Amygdala (tissue), 56 donors: ENCODE measurements at places on chromosomes 3 and 15.

GRCh38 chr15:70795311-70795665 lies 31.9 kb upstream of the UACA start:
- no peak for DNase-seq

DNA sequence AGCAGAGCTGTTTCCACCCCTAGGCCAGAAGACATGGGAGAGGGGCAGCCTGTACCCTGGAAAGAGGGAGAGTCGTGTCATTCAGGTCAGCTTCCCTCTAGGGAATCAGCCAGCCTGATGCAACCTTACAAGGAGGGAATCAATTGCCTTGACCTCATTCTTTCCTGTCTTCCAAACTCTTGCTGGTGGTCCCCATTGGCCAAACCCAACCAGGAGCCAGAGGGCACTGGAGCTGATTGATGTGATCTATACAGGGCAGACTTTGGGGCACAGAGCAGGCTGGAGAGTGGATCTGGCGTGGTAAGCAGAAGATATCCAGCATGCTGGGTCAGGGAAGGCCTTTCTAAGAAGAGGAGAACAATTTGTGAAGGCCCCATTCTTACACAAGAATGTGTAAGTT lies 19.1 kb upstream of the MAGEF1 start:
- no peak for DNase-seq

- no peak for DNase-seq
Observed at GRCh38 chr3:111128884-111129283, 57.3 kb downstream of the NECTIN3 start.

GRCh38 chr3:193744048-193744821 lies 151.2 kb downstream of the OPA1 start:
- no peak for DNase-seq

DNA sequence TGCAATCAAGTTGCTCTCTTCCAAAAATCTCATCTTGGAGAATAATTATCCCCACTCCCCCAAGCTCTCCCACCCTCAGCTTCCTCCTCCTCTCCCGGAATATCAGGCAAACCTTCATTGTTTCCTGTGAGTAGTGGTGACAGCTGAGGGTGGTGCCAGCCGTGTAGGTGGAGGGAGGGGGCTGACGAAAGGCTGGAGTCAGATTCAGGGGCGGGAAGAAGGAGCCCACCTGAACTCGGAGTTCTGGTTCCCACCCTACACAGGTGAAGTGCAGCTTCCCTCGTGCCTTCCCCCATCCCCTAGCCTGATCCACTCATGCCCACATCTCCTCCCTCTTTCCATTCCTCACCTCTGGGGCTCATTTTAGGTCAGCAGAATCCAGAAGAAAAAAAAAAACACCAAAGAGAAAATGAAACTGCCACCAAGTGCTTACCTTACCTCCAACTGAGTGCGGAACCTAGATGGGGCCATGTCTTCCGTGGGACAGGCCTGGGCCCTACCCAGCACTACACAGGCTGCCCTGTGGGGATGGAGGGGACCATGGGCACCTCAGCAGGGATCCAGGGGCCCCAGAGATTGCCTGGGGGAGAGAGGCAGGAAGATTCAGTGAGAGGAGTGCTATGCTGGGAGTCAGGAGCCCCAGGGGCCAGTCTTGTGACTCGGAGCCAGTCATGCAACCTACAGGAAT lies 81.3 kb downstream of the ADCY5 start:
- DNase-seq = no peak

DNA sequence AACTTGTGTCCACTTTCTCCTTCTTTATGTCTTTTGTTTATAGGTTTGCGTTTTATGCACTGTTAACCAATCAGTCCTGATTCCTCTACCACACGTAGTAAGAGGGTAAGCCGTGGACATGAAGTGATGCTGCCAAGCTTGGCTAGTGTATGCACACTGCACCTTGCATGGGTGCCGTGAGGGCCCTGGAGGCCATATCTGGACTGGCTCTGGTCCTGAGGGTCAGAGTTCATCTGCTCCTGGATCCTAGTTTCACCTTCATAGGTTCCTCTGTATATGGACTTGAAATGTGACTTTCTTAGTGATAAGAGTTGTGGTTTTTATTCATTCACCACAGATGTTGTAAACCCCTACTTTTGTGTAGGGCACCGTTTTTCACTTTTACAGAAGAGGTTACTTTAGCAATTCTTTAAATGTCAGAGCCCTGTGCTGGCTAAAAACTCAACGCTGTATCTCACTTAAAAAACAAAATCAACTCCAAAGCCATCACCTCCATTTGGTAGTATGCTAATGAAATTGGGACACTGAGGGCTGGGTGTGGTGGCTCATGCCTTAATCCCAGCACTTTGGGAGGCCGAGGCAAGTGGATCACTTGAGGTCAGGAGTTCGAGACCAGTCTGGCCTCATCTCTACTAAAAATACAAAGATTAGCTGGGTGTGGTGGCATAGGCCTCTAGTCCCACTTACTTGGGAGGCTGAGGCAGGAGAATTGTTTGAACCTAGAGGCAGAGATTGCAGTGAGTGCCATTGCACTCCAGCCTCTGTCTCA lies 22.9 kb downstream of the SIAH2 start:
- DNase-seq = no peak

DNA sequence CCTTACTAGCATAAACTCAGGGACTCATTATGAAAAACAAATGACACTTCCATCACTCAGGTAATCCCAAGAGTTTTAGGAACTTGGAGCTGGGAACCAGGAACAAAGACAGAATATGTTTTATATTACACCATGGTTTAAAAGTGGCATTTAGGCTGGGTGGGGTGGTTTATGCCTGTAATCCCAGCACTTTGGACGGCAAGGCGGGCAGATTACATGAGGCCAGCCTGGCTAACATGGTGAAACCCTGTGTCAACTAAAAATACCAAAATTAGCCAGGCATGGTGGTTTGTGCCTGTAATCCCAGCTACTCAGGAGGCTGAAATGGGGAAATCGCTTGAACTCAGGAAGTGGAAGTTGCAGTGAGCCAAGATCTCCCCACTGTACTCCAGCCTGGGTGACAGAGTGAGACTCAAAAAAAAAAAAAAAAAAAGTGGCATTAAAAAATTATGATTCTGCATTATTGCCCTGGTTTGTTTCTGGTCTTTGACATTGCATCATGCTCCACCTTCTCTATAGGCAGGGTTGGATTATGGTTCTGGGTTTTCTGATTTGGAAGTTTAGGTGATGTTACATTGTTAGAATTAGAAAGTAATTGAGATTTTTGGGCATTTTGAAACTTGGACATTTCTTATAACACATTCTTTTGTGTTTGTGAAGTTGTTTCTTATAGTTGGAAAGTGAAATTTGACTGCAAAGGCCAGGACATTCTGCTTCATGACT lies 19.0 kb downstream of the SQOR start:
- DNase-seq = no peak

GRCh38 chr3:60140160-60140559 lies 1090.3 kb upstream of the CFAP20DC start:
- no peak for DNase-seq

GRCh38 chr3:102225407-102226132 lies 209.2 kb upstream of the ZPLD1 start:
- DNase-seq = no peak

DNA sequence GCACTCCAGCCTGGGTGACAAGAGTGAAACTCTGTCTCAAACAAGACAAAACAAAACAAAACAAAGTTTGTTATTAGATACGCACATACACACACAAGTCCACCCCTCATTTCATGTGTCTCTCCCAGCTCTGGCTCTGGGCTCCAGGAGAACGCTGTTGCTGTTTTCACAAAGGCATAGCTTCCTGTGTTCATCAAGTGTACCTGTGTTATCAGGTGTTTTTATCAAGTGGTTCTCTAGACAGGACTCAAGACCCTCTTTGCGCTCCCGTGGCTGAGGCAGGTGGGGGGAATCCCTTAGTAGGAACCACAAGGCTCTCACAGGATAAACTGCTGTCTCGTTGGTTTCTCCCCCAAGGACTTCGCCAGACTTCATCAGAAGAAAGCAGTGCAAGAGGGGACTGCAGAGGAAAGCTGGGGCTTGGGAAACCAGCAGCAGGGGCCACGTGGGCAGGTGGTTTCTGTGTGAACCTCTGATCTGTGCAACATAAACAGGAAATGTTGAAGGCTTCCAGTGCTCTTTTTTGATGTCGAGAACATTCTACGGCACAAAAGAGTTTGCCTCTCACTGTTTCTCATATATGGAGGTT lies 6.9 kb upstream of the PPP1R2 start:
- no peak for DNase-seq

DNA sequence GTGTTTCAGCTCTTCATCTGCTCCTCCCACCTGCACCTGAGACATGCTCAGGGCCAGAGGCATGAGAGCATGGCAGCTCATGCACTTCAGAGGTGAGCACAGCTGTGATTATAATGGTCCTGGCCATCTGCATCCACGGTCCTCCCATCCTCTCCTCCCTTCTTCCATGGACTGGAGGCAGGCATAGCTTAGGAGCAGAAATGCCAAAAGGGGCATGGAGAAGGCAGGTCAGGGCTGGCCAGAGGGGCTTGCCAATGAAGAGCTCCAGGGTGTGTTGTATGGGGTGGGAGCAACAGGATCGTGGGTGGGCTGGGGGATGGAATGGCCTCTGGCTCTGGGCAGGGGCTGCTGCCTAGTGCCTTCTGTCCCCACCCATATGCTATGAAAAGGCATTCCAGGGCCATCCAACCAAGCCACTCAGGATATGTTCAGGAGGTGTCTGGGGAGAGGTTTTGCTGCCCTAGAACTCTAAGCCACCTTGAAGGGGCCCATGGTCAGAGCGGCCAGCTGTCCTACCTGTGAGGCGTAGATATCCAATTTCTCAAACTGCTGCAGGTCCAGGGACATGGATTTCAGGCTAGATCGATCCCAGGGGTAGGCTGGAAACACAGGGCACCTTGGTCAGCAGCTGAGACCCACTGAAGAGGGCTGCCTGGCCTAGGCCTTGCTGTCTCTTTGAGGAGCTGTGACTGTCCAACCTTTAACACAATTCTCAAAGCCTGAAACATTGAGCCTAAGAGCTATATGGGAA lies 26.1 kb downstream of the KY start:
- no peak for DNase-seq

GRCh38 chr15:78103406-78104118 lies 11.2 kb downstream of the SH2D7 start:
- no peak for DNase-seq

DNA sequence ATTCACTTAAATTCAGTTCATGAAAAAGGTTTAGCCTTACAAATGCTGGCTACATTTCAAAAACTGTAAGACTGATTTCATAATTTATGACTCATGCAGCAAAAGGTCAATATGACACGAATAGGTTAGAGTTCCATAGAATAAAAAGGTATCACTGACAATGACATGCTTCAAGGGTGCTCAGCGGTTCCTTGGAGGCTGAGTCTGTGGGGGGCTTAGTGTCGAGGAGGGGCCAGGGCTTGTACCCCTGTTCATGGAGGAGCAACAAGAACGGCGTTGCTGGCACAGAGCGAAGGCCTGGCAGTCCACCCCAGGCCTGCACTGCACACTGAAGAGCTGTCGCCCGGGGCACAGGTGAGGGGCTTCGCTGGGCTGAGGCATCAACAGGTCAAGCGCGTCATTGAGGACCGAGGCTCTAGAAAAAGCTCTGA lies 174.2 kb downstream of the NR1D2 start:
- no peak for DNase-seq

DNA sequence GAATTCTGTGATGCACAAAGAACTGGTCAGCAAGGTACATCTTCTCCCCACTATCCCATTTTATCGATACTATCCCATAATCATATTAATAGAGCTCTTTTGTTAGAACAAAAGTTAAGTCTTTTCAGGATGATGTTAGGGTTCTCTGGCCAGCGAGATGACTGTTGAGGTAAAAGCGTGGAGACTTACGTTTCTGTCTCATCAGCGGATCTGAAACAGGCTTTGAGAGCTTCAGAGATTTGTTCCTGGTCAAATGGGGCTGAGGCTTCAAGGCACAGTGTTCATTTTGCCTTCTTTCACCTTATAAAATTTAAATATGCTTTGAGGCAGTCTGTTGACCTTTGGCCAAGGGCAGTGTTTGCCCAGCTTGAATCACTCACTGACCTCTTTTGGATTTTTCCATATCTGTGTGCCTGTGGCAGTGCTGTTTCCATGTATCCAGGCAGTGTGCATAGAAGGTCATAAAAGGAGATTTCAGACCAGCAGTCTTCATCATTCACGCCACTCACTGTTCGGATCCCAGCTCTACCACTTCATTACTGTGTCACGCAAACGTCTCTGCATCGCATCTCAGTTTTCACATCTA lies 3.1 kb downstream of the ADAMTSL3 start:
- DNase-seq = no peak
